ENCODE measurements at places on chromosomes 6 and 20.
A peak's percentile ranks its signal among the peaks of the same experiment; 100 is the strongest.

GRCh38 chr6:162157167-162157870 lies 570.2 kb downstream of the PRKN start:
- no peak for DNase-seq

- no peak for DNase-seq
Measured at GRCh38 chr6:54264581-54265272, 43.5 kb upstream of the TINAG start.

DNA sequence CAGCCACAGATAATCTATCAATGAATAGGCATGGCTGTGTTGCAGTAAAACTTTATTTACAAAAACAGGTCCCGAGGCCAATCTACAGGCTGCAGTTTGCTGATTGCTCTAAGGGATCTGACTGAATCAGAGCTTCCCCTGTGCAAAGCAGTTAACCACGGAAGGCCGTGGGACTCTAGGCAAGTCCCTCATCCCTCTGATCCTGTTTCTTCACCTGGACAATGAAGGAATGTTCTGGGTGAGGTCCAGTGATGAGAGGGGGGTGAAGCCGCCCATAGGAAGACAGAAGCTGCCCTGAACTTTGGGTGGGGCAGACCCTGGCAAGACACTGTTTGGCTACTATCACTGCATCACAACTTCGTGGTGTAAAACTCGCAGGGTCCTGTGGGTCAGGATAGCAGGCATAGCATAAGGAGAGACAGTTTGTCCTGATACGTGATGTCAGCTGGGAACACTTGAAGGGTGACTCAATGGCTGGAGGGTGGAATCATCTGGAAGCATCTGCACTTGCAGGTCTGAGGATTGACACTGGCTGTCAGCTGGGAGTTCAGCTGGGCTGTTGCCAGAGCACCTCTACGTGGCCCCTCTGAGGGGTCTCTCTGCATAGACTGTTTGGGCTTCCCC lies 33.3 kb upstream of the TGM2 start:
- DNase-seq: no peak

- no peak for DNase-seq
Measured at GRCh38 chr20:32875673-32876072, 16.9 kb downstream of the EFCAB8 start.

GRCh38 chr6:166278579-166279392 lies 29.4 kb downstream of the PRR18 start:
- DNase-seq: no peak

DNA sequence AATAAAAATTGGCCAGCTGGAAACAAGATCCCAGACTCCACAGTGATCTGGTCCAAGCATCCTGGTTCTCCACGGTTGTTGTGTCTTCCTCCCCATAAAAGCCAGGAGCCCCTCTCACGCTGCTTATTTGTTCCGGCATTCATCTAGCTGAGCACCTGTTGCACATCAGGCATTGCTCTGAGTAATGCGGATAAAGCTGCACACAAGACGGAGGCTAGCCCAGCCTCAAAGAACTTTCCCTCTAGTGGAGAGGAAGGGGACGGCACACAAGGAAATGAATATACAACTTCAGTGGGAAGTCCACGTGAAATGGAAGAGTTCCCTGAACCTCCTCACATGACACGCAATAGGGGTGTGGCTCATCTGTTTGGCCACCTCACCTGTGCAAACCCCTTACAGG lies 30.3 kb upstream of the NXT1 start:
- no peak for DNase-seq

- DNase-seq: no peak
Measured at GRCh38 chr6:37049758-37050044, 44.2 kb downstream of the FGD2 start.

GRCh38 chr20:58421497-58421850 lies 32.4 kb downstream of the VAPB start:
- no peak for DNase-seq

- no peak for DNase-seq
Measured at GRCh38 chr20:59376109-59376841, 75.9 kb downstream of the EDN3 start.

GRCh38 chr20:16810216-16810615 lies 62.1 kb downstream of the OTOR start:
- no peak for DNase-seq

DNA sequence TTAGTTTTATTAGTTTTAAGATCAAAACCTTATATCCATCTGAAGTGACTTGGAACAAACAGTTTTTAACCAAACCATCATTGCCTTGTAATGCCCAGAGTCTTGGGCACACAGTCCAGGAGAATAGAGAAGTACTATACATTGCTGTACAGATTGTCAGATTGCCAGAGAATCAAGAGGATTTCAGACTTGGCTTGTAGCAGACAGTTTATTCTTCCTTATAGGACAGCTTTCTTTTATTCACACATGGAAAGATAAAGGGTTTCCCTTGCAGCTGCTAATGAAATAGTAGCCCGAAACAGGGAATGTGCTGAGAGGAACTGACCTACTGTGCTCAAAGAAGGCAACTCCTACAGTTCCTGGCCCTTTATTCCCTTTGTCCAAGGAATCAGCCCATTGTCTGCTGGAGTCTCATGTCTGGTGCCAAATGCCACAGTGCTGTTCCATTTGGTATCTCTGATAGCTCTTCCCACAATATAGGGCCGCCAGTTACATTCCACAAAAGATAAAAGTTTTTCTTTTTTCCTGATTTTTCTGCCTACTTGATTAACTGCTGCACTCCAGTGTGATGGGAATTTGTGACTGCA lies 30.6 kb downstream of the DCBLD1 start:
- no peak for DNase-seq

GRCh38 chr6:31614684-31615578 lies at the start of gene AIF1:
AIF1 (plus strand) TSS chr6:31615234; CDS start chr6:31615330, 96 bp downstream.
- DNase-seq: no peak

DNA sequence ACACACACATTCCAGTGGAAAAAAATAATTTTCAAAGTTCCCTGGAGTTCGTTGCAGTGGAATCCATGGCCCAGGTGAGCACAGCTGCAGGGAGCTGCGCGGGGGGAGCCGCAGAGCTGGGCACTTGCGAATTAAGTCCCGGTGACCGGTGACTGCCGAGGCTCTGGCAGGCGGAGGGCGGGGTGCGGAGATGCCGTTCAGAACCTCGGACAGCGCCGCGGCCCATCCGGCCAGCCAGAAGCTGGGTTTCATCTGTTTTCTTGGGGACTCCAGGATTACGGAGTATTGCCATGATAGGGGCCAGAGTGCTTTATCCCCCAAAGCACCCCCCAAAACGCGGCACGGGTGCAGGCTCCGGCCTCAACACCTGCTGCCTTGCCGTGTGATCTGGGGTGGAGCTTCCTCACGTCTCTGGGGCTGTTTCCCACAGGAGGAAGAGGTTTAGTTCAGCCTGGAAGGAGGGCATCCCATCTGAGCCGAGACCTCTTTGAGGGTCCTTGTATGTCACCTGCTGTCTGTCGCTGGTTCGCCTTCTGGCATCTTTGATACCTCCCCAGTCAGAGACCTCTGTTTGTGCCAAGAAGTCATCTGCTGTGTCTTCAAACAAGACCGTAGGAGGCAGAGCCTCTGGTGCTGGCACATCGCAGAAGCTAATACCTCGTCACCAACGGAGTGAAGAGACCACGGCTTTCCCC lies 99.4 kb downstream of the YTHDF1 start:
- peak; percentile 82 for DNase-seq

DNA sequence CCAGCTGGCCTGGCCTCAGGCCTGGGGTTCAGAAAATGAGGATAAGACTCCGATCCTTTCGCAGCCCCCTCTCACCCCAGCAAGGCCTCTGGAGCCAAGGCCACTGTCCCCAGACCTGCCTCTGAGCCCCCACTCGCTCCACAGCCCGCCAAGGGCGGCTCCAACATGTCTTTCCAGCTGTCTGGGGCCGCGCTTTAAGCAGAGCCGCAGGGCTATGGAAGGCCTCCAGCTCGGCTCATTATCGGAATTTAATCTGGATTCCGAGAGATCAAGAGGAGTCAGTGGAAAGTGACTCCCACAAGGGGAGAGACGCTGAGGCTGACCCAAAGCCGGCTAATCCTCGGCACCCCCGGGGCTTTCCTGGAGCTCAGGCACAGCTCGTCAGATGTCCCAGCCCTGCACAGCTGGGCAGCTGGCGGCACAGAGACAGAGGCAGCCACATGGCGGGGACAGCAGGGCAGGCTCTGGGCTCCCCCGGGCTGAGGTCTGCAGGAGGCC lies 41.8 kb downstream of the BMP7 start:
- DNase-seq: peak; percentile 80

DNA sequence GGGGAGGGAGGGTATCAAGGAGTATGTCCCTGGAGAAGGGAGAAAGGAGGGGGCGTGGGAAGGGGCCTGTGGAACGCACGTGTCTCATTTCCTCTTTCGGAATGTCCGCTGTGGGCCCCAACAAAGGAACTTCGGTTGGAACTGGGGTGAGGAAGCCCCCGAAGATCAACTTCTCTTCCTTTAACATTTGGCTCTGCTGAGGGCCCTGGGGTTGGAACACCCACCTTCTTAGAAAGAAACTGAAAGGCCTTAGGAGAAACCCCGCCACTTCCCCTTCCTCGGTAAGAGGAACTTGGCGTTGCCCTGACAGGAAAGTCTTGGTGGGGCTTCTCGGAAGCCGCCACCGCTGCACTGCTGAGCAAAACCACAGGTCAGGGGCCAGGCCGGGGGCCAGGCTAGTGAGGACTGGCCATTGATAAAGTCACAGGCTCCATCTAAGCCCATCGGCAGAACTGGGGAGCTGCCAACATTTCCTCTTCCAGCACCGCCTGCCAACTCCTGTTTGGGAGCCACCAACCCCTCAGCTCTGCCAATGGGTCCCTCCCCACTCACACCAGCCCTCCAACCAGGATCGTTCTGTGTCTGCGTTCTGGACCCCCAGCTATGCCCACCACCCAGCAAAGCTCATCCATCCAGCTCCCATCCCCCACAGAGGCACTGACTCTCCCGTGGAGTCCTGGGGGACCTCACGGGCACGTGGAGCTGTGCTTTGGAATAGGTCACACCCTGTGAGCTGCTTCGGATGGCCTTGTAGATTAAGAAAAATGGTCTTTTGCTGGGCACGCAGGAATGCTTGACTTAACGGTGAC lies 44.8 kb downstream of the FGD2 start:
- no peak for DNase-seq

GRCh38 chr6:112241820-112242429 lies 12.4 kb downstream of the LAMA4 start:
- DNase-seq: no peak

DNA sequence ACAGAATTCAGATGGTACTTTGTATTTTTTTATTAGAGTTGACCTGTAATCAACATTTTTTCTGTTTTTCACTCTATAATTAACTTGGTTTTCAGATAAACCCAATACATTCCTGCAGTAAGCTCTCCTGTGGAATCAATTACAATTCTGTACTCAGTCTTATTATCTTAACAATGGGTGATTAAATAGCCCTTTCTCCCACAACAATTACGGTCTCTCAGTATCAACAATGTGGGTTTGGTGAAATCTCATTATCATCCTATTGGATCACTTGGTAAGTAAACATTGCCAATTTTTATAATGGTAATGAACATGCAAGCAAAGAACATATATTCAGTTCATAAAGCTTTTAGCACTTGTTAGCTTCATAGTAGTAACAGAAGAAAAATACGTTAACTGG lies 438.9 kb upstream of the EPHA7 start:
- DNase-seq: no peak

DNA sequence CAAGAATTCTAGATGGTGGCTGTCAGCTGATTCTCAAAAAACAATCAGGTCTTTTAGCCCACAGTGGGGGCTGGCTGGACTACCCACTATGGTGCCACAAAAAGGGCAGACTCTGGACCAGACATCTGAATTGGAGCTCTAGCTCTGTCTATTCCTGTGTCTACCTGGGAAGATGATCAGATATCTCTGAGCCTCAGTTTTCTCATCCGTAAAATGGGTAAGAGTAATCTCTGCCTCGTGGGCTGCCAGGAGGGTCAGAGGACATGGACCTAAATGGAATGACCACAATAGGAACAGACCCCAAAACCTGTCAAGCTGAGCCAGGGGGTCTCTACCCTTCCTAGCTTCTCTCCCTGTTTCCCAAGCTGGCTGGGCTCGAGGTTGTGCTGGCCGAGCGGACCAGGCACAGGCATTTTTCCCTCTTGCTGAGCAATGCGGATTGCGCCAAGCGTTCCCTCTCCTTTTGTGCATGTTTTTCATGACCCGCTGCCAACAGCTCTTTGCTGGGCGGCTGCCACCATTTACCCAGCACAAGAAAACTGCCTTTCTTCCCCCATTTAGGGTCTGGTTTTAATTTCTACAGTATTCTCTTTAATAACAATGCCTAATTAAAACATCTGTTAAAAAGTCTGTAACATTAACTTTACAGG lies 74.7 kb upstream of the MAFB start:
- DNase-seq: no peak

- no peak for DNase-seq
Measured at GRCh38 chr20:38471987-38472512, 593 bp upstream of the RALGAPB start.

- DNase-seq: no peak
Measured at GRCh38 chr6:106155219-106155830, 69.2 kb downstream of the PRDM1 start.

GRCh38 chr6:166104107-166104506 lies 63.5 kb downstream of the TBXT start:
- no peak for DNase-seq

- no peak for DNase-seq
Measured at GRCh38 chr6:161922631-161923119, 648.8 kb upstream of the AGPAT4 start.

DNA sequence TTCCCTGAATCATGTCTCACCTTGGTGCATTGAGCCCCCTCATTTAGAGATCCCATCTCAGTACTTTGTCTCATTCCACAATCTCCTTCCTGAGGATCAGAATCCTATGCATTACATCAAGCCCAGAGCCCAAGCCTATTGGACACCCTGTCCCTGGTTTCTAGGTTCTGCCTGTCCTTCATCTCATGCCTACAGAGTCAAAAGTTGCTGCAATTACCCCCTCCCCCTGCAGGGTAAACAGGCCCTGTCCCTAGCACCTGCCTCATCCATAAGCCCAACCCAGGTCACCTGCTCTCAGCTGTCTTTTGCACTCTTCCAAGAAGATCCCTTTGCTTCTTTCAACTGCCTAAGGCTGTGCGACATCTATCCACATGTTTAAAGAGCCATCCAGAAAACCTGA lies 93.9 kb downstream of the SPTLC3 start:
- DNase-seq: no peak

DNA sequence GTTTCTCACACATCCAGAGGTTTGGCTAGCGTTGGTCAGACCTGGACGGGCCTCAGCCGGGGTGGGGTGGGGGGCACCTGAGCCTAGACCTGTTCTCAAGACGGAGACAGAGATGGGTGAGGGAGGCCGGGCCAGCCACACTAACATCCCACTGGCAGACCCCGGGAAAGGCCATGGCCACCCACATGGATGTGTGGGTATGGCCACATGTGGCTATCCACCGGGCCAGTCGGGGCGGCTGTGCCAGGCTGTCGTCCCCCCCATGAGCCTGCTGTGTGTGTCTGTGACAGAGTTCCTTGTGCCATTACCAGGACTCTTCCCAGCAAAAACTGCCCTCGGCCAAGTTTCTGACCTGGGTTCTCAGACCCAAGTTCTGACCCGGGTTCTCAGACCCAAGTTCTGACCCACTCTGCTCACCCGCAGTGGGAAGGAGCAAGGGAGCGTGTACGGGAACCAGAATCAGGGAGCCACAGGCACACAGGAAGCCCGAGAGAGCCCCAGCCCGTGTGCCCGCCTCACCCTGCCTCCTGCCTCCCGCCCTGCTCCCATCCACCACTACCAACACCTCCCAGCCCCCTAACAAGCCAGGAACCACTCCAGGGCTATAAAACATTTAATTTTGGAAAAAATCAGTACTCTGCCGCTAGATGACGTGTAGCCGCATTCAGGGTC lies 255.5 kb downstream of the TAF4 start:
- no peak for DNase-seq

GRCh38 chr6:44540881-44541280 lies 153.4 kb downstream of the CDC5L start:
- no peak for DNase-seq
